ENCODE measurements at places on chromosomes 3 and 15.

DNA sequence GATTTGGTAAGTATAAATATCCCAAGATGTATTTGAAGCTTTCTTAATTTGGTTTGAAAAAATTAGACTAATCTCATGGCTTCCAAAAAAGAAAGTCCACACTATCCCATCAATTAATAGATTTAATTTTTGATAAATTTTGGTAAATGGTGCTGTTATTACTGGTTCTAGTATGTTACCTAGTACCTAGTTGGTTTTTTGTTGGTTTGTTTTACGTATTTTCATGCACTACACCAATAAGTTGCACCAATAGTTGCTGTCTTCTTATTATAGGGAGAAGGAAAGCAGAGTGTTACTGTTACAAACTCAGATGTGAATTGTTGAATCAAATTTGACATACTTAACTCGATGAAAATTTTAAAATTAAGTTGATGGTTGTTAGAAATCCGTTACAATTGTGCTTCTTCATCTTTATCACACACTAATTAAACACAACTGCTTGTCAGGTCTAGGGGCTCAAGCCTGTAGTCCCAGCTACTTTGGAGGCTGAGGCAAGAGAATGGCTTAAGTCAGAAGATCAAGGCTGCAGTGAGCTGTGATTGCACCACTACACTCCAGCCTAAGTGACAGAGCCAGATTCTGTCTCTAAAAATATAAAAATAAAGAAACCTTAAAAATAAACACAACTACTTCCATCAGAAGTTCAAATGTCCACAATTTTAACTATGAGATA lies 23.1 kb upstream of the MBNL1 start:
- DNase-seq = peak; percentile 32

DNA sequence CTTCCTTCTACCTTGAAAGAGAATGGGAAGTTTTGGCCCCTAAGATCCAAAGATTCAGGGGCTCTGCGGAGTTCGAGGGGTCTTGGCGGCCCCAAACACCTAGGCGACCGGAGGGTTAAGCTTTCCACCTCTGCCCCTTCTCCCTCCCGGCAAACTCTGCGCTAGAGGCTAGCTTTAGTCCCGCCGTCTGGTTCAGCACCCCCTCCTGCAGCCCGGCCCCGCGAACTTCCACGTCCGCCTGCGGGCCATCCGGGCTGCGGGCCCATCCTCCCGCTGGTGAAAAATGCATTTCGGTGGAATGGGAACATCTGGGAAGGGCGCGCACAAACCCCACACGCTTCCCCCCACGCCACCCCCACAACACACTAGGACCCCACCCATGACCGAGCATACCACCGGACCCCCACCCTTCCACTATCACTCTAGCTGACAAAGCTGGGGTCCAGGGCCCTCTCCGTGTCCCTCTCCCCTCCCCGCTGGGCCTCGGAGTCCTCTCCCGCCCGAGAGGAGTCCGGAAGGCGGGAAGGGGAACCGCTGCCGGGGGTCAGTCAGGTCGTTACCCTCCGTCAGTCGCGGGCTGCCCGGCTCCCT lies 1.0 kb downstream of the SHOX2 start:
- DNase-seq = no peak

DNA sequence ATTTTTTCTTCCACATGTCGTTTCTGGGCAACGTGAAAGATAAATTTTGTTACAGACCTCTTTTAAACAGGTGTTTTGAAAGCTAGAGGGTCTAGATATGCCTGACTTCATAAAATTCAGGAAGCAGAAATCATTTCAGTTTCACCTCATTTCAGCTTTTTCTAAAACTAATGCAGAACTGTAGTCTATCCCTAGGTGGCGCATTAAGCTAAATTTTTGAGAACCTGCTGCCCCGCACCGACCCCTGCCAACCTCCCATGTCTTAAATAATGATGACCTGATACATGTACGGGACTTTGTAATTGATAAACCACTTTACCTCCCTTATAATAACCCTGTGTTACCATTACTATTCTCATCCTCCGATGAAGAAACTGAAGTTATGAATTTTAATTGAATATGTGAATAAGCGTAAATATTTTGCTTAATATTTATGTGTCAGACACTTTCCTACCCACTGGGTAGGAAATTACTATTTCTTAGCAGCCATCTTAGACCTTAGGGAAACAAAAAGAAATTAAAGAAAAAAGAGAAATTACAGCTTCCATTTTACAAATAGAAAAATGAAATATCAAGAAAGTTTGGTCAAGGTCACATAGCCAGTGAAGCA lies 78.7 kb upstream of the GCNT3 start:
- peak; percentile 17 for DNase-seq

- DNase-seq = no peak
Observed at GRCh38 chr15:71435552-71435951, 320.3 kb downstream of the THSD4 start.

- peak; percentile 36 for DNase-seq
Observed at GRCh38 chr3:88180398-88180999, 30.7 kb downstream of the C3orf38 start.

DNA sequence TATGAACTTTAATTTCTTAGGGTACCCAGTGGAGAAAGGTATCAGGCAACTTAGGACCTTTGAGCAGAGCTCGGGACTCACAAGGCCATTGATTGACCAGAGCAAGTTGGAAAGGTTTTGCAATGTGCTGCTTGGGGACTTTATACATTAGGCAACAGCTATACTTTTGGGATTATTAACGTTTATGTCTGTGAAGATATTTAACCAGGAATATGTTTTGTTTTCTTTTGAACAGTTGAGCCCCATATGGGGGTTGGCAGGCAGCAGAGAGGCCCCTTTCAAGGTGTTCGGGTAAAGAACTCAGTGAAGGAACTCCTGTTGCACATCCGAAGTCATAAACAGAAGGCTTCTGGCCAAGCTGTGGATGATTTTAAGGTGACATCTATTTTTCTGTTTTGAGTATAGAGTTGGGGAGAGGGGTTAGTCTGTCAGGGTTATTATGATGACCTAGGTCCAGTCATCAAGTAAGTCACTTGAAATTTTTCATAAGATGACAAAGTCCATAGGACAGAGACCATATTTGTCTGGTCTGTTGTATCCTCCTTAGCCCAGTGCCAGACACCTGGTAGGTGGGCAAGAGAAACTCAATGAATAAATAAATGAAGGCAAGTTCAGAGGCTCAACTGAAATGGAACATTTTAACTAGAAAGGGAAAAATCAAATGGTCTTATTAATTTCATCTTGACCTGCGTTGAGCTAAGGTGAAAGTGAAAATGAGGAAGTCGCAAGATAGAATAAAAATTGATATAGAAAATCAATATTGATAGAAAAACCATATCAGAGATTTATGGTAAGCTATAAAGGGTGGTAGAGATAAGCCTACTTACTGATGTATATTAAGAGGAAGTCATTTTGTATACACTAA lies 2.8 kb downstream of the NFKBIZ start:
- DNase-seq = no peak

- DNase-seq = no peak
Observed at GRCh38 chr3:46464326-46465195, at the start of gene LTF. TSS of gene LTF (minus strand) at chr3:46464905. CDS start at chr3:46464867, 38 bp downstream.

DNA sequence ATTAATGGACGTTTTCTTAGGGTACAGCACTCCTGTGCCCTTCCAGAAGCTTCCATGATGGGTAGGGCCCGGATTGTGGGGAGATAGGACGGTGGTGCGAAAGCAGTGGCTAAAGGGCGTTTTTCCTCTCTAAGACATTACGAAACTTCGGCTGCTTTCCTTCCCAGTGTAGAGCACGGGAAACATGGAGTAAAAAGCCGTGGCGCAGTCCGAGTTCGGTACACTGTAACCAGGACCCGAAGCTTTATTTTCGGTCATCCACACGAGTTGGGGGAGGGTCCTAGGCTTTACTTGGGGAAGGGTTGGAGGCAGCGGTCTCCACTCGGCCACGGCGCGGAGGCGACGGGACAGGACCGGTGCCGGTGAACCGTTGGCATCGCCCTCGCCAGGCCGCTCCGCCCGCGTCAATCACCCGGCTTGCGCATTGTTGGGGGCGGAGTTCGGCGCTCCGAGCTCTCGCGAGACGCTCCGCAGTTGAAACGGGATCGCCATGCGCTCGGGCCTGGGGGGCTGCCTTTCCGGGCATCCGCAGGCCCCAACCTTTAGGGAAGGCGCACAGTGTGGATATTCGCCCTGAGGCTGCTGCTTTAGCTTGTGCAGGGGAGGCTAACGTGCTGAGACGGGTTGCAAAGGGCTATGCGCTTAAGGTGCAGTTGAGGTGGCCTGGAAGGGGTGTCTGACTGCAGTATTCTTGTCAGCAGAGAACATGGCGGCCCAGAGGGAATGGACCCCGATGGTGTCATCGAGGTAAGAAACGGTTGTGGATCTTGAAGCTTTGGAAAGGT lies 546 bp downstream of the EIF4A2 start:
- peak; percentile 83 for DNase-seq

DNA sequence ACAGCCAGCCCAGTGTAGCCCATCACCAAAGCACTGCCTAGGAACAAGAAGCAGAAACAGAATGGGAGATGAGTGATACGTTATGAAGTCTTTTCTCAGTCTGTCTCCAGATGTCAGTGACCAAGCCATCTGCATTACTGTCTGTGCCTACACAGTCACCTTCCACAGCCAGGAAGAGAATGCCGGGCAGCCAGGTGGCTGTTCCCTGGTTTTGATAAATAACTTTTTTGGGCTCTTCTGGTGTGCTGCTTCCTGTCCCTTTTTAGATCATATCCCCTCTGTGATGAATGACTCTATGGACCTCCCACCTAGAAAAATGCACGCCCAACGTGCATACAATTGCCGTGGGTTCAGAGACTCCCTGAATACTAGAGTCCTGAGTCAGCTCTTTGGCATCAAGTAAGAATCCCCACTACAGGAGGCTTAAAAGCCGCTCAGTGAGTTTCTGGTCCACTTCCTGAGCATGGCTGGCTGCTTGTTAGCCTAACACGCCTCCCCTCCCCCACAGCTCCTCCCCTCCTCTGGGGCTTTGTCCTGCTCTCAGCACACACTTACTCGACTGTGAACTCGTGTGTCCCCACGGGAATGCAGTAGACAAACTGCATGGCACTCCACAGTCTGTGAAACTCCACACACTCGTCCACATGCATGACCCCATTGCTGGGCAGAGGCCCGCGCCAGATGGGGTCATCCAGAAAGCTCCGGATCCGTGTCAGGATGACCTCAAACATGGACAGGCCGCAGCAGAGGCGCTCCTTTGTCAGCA lies 34.7 kb downstream of the NIPA2 start:
- no peak for DNase-seq

DNA sequence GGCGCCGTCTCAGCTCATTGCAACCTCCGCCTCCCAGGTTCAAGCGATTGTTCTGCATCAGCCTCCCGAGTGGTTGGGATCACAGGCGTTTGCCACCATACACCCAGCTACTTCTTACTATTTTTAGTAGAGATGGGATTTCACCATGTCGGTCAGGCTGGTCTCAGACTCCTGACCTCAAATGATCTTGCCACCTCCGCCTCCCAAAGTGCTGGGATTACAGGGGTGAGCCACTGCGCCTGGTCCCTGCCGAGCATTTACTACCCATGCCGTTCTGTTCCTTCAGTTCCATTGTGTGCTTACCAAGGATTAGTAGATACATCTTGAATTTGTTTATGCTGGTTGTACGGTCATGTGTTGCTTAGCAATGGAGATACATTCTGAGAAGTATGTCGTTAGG lies 10.3 kb downstream of the CHD2 start:
- no peak for DNase-seq

DNA sequence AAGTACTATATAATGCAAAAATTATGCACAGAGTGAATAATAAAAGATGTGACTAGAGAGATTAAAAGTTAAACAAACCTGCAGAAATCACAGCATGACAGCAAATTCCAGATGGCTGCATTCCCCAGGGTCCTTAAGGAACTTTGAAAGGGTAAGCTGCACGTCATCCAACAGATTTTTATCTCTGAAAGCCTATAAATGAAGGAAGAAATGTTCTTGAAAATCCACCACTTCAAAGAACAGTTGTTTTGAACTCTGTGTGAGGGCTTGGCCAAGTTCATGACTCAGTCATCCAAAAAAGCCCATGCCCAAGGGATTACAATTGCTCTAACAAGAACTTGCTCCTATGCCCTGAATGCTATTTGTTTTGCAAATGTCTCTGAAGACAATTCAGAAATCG lies 603.6 kb downstream of the PLOD2 start:
- no peak for DNase-seq

GRCh38 chr3:45567730-45568172 lies 26.8 kb upstream of the LIMD1 start:
- peak; percentile 7 for DNase-seq

DNA sequence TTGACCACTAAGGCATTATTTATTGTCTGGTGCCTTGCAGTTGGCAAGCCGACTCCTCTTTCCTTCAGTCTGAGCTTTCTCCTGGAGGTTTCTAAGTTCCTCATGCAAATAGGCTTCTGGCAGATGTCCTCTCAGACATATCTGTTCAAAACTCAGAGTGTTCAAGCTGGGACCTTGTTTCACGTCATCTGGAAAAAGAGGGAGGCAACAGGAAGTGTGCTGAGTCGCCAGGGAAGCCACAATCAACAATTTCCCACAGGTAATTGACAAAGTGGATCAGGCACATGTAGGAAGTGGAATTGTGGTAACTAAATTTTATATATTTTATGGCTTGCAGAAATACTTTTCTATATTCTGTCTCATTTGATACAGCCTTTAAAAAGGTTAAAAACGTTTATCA lies 14.6 kb downstream of the SCG5 start:
- DNase-seq = no peak

DNA sequence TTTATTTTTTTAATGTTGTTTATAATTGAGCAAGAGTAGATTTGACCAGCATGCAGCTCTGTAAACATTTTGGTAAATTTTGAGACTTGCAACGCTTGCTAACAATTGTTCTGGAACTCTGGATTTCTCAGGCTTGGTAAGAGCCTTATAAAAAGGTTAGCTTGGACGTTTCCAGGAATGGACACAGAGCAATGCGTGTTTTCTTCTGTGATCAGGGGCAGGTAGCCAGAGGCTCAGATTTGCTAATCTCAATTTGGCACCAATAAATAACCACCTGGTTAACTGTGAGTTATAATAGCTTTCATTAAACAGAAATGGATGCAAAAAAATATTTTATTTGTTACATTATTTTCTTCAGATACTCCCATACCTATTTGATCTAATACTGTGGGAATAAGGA lies 39.8 kb downstream of the CADM2 start:
- no peak for DNase-seq

- no peak for DNase-seq
Observed at GRCh38 chr3:13536832-13537231, 12.1 kb upstream of the FBLN2 start.

DNA sequence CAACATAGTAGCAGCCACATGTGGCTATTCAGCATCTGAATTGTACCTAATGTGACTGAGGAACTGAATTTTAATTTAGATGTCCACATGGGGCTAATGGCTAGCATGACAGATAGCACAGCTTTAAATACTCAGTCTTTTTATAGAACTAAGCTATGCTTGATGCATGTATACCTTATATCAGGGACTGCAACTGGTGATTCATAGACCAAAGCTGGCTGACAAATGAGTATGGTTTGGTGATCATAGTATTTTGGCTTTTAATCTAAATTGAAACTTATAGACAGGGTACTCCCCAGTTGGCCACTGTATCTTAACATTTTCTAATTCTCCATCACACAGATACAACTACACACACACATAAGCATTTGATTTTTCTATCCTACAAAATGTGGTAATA lies 83.6 kb downstream of the IGSF11 start:
- DNase-seq = no peak

GRCh38 chr3:52606373-52607085 lies 70.1 kb downstream of the UQCC5 start:
- no peak for DNase-seq
